ENCODE measurements at places on chromosomes 3 and 15.

DNA sequence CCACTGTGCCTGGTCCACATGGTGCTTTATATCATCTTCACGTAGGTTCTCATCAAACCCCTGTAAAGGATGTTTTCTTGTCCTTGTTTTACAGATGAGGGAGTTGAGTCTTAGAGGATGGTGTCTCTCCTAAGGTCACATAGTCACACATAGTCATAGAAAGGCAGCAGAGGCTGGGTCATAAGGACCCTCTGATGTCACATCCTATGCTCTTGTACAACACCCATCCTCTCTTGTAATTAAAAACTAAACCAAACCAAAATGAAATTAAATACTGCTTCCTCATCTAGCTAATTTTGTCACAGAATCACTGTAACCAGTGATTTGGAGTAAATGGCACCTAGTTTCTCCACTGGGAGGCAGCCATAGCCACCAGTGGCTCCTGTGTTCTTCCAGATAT, 21.8 kb upstream of the ATP1B3 start:
- no peak for DNase-seq

GRCh38 chr3:9649791-9650521, 651 bp downstream of the MTMR14 start:
- no peak for DNase-seq

DNA sequence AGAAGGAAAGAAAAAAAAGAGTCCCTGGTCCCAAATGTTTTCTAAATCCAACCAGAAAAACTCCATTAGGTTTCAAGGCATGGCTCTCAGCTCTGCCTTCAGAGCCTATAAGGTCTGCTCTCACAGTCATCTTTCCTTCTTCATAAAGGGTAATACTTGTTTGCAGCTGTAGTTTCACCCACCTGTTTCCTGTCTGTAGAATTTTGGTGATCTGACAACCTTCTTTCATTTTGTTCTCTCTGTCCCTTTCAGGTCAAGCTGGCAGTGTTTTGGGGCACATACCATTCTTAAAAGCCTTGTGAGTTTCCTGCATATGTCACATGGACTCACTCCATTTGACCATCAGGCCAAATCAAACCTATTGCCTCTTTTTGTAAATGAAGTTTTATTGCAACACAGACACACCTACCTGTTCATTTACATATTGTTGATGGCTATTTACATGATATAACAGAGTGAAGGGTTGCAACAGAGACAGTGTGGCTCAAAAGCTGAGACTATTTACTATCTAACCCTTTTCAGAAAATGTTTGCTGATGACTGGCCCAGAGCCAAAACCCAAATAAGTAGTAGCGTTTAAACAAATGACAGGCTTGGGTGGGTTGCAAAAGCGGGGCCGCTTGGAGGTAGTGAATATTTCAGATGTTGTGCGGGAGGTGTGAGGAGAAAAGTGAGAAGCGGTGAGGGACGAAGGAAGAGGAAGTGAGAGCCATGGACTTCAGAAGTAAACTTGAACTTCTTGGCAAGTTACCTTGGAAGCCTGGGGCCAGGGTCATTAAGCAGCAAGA, 292.7 kb upstream of the PROK2 start:
- no peak for DNase-seq

GRCh38 chr15:86865920-86866319, 786.2 kb downstream of the AGBL1 start:
- DNase-seq = no peak

DNA sequence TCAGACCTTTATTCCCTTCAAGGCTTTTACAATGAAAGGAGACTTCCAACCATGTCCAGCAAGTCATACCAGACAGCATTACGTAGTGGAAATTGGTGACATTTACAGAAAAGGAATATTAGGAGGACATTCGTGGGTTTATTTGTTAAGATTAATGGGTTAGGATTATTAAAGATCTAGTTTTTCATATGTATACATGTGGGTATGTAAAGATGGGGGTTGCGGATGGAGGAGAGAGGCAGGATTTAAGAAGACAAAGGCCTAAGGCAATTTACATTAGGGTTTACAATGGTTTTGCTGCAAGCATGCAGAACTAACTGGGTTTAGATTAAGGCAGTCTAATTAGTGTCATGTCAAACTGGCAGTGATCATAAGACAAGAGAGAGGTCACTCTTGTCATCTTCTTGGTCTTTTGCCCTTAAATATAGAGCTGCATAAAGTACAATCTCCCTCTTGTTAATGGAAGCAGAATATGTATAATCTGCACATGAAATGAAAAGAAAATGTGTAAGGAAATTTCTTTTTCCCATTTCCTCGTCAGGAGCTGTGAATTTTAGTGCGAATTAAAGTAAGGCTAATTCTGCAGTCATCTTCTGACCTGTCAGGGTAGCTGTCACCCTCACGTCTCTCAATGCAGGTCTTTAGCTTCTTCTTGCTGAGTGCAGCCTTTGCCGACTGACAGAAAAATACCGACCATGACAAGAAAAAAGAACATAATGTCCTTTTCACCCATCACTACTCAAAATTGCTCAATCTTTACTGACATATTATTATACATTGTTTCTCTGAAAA, 258.9 kb upstream of the MEIS2 start:
- DNase-seq = no peak

GRCh38 chr3:46849045-46849631, 14.1 kb downstream of the MYL3 start:
- no peak for DNase-seq
